Activated CD4-positive, alpha-beta T cell treated with anti-CD3 and anti-CD28 coated beads, Interleukin-2, amount 50 U/mL, for 1 hour (primary cell): ENCODE measurements at places on chromosomes 5 and 9.

- DNase-seq = no peak
Observed at GRCh38 chr5:79932510-79933504, 58.3 kb downstream of the MTX3 start.

GRCh38 chr9:3936520-3937235, 363.2 kb downstream of the GLIS3 start:
- no peak for DNase-seq

- DNase-seq = no peak
Observed at GRCh38 chr5:61410811-61411210, 78.8 kb downstream of the ZSWIM6 start.

GRCh38 chr9:5818424-5819142, 14.3 kb downstream of the ERMP1 start:
- no peak for DNase-seq

DNA sequence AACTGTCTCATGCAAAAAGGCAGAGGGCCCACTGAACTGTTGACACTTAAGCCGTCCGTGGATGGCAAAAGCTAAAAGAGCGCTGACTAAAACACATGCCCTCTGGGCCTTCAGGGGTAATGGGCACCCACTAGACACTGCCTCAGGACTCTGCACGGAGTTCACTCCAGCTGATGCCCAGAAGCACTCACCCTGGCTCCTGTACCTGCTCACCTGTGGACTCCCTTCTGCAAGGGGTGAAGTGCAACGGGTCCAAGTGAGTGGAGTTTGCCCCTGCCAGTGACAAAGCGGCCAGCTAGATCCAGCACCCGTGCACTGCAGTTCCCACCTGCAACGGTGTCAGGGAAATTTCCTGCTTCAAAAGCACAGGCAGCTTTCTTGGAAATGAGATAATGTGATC, 50.2 kb downstream of the SLC1A1 start:
- no peak for DNase-seq
